ENCODE measurements at places on chromosomes 1 and 21.

DNA sequence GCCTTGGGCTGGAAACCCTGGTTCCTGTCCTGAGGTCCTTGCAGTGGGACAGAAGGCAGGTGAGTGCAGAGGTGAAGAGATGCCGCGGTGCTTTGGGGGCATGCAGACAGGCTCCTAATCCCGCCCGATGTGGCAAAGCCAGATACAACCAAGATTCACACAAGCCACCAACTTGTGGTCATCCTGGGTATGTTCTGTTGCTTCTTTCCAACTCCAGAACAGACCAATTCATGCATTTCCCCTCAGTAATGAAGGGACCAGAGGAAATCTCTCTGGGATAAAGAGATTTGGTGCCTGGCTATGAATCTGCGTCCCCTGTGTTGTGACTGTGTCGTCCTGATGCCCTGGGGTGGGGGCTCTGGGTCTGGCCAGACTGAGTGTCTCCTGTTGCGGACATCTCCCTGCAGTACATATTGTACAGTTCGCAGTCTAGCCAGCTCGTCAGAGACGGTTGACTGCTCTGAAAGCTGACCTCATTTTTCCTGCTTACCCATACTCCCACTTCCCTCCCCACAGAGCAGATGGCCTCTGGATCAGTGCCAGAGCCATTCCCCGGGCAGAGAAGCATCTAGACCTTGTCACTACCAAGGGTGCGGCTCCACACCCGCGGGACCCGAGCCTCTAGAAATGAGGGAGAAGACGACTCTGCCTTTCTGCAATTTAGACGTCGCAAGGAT, 216.3 kb downstream of the KIF26B start:
- DNase-seq, result no peak

DNA sequence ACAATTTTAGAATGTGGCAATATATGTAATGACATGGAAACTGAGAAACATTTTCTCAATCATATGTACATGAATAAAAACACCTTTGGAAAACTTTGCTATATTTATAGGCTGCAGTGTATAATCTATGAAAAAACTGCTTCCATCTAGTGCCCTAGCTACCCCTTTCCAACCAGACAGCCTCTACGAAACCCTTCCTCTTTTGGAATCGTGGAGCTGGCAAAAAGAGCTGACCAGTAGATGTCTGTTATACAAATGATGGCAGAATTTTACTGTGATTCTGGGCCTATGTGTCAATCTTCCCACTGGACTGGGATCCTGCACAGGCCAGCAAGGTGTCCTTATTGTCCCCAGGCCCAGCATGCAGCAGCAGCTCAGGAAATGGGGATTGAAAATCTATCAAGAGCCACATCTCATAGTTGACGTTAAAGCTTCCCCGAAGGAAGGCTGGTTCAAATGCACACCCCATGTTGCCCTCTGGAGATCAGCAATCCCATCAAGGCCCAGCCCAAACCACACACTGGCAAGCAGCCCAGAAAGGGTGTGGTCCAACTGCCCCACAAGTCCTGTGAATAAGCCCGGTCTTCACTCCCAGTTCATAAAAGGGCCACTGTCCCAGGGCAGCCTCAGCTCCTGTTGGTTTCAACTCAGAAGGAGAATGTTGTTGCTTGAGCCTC, 8.8 kb upstream of the FAM20B start:
- peak; percentile 87 for DNase-seq

- DNase-seq, result no peak
These were observed at the start of gene IKBKE for GRCh38 chr1:206469933-206470691. Gene IKBKE, plus strand, starts transcription at chr1:206470476. Its CDS starts 2,752 bp downstream, at chr1:206473228.

- DNase-seq, result no peak
These were observed 272.2 kb downstream of the TNR start for GRCh38 chr1:175471039-175471800.

DNA sequence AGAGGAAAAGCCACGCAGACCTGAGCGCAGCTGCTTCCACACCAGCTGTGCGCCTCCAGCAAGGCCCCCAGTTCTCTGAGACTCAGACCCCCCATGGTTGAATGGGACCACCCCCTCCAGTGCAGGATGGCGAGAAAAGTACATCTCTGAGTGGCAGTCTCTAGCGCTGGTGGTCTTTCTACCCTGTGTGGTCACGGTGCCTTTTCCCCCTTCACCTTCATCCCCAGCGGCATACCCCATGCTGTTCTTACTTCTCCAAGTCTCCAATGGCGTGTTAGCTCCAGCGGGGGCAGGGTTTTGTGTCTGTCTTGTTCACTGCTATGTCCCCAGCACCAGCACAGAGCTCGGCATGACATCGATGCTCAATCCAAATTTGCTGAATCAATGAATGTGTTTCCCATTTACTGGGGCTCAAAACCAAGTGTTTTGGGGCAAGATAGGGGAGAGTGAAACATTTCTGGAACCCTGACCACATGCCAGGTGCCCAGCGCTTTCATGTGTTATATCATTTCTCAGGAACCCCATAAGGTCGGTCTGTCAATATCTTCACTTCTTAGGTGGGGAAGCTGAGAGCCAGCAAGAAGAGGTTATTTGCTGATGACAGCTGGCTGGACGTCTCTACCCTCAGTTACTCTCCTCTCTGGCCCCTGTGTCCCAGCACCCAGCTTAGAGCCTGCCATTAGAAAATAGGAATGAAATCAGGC, 959 bp upstream of the SDC3 start:
- no peak for DNase-seq

DNA sequence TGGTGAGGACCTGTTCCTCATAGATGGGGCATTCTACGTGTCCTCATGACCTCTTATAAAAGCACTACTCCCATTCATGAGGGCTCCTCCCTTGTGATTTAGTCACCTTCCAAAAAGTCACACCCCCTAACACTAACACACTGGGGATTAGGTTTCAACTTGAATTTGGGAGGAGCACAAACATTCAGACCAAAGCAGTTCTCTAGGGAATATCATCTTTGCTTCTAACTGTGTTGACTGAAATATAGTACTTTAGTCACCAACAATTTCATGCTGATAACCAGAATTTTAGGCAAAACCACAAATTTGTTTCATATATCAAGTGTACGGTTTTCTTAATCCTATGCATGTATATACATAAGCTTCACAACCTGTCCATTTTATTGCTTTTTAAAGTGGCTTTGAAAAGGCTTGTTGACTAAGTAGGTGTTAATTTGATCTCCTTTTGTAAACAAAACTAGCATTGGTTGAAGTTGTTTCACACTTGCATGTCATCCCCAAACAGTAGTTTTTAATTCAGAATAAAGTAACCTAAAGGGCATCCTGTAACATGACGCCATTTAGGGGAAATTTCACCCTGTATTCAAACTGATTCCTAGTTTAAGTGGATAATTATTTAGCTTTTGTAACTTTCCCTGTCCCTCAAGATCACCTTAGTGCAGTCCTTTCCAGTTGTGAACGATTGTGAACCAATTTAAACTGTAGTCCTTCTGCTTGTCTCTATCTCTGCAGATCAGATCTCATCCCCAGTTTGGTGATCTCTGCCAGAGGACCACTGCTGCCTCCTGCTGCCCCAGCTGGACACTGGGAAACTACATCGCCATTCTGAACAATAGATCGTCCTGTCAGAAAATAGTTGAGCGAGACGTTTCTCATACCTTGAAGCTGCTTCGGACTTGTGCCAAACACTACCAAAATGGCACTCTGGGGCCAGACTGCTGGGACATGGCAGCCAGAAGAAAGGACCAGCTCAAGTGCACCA, 141.1 kb downstream of the TLR5 start:
- DNase-seq, result no peak

DNA sequence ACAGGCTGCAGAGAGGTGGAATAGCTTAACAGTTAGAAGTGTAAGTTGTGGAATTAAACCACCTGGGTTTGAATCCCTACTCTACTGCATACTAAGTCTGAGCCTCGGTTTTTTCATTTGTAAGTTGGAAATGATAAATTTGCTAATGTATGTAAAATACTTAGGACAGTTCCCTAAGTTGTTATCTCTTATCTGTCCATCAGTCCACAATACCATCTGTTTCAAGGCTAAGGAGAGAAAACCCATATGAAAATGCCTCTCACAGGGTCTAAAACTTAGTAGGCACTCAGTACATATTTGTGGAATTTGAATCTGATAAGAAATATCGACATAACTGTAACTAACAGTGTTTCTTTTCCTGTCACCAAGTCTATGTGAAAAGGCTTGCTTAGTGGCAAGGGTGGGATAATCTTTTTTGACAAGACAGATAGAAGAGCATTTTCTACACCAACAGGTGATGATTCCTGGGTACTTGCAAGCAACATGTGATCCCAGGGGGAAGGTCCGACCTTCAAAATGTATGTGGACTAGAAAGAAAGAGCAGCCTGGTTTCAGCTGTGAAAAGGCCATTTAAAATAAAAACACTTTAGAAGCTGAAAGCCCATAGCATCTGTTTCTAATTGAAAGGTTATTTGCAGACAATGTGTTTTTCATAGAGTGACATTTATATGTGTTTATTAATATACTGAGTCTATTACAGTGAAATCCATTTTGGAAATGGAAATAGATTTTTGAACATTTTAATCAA, 202.9 kb downstream of the HHAT start:
- DNase-seq, result no peak

GRCh38 chr21:15953551-15954116, 223.9 kb downstream of the USP25 start:
- no peak for DNase-seq

GRCh38 chr1:162165528-162165927, 96.0 kb downstream of the NOS1AP start:
- DNase-seq, result no peak

GRCh38 chr1:47252795-47253194, 20.8 kb upstream of the TAL1 start:
- DNase-seq, result no peak

DNA sequence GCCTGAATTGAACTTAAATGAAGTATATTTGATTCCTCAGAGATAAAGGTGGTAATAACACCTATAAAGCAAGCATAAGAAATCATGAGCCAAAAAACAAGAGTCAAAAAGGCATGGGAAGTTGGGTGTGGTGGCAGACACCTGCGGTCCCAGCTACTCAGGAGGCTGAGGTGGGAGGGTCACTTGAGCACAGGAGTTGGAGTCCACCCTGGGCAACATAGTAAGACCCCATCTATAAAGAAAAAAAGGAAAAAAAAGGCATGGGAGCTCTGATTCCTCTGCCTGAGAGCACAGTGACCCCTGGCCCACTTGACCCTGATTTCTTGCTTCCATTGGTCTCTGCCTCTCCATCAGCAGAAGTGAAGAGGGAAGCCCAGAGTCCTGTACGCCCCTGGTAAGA, 40.3 kb downstream of the MT1HL1 start:
- DNase-seq, result no peak

- DNase-seq, result peak; percentile 88
These were observed 30.7 kb upstream of the CD34 start for GRCh38 chr1:207941665-207942064.

- DNase-seq, result no peak
These were observed 39.4 kb downstream of the STXBP3 start for GRCh38 chr1:108785880-108786279.

DNA sequence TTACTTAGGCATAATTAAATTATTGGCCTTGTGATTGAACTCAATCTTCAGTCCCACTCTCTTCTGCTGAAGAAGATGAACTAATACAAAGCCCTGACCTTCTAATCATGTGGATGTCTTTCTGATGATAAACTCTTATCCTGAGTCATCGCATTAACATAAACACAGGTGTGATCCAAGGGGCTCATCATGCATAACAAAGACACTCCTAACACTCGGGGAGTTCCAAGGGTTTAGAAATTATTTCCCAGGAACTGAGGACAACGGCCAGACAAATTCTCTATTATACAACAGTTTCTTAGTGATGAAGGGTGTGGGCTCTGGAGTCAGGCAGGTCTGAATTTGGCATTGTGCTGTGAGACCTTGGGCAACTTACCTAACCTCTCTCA, 18.0 kb downstream of the DUSP10 start:
- DNase-seq, result no peak

DNA sequence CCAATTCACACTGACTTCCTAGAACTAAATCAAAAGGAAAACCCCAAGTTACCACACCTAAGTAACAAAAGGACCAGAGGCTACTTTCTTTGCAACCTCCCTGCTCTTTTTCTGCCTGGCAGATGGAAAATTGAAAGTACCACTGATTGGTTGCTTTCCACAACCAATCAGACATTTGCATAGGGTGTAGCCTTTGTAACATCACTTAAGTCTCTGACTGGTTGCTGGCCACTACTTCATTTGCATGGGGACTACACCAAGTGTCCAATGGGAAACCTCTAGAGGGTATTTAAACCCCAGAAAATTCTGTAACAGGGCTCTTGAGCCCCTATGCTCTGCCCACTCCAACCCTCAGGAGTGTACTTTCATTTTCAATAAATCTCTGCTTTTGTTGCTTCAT, 365.0 kb downstream of the LTN1 start:
- DNase-seq, result no peak

GRCh38 chr1:11550664-11551283, 71.8 kb downstream of the DISP3 start:
- no peak for DNase-seq

DNA sequence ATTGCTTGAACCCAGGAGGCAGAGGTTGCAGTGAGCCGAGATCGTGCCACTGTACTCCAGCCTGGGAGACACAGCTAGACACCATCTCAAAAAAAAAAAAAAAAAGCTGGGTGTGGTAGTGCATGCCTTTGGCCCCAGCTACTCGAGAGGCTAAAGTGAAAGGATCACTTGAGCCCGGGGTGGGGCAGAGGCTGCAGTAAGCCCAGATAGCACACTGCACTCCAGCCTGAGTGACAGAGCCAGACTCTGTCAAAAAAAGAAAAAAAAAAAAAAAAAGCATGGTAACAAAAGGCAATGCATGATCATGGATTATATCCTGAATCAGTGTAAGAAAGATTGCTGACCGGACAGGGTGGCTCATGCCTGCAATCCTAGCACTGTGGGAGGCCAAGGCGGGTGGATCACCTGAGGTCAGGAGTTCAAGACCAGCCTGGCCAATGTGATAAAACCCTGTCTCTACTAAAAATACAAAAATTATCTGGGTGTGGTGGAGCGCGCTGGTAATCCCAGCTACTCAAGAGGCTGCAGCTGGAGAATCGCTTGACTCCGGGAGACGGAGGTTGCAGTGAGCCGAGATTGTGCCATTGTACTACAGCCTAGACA, 76.3 kb downstream of the RUSC1 start:
- DNase-seq, result no peak

DNA sequence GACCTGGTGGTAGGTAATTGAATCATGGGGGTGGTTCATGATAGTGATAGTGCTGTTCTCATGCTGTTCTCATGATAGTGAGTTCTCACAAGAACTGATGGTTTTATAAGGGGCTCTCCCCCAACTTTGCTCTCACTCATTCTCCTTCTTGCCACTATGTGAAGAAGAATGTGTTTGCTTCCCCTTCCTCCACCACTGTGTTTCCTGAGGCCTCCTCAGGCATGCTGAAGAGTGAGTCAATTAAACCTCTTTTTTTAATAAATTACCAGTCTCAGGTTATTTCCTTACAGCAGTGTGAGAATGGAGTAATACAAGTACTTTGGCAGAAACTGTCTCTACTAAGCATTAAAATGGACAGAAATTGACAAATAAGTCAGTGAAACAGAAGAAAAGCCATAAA, 21.6 kb downstream of the RAB3GAP2 start:
- no peak for DNase-seq

DNA sequence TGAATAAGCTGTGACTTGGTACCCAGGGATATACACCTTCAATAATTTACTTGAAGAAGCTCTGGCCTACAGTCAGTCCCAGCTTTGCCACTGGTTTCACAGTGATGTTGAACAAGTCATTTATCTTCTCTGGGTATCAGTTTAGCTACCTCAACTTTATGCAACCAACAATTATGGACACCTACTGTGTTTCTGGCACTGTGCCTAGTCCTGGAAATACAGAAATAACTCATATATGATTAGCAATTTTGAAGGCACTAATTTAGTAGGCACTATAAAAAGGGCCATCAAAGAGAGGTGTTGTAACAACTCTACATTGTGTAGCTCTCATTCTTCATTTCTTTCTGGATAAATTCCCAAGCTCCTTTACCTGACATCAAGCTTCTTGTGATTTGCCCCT, 88.6 kb upstream of the SPATA6 start:
- DNase-seq, result no peak

GRCh38 chr21:38790059-38790458, 15.7 kb upstream of the ETS2 start:
- DNase-seq, result no peak

All from suprapubic skin (tissue), 4 donors.